ENCODE measurements at places on chromosomes 5 and 9. TPM values are rescaled to one million over a fixed set of nuclear protein-coding genes. Genes with fewer than 3 reads are reported as not detected.

Gene FAT2
- total RNA-seq: not detected

Gene CFAP77
- total RNA-seq: not detected

Gene NIPAL4
- not detected for total RNA-seq

- no peak for DNase-seq
Measured at GRCh38 chr9:115182264-115182663, 64.3 kb upstream of the TNC start.
